ENCODE measurements at places on chromosomes 2 and 18.

DNA sequence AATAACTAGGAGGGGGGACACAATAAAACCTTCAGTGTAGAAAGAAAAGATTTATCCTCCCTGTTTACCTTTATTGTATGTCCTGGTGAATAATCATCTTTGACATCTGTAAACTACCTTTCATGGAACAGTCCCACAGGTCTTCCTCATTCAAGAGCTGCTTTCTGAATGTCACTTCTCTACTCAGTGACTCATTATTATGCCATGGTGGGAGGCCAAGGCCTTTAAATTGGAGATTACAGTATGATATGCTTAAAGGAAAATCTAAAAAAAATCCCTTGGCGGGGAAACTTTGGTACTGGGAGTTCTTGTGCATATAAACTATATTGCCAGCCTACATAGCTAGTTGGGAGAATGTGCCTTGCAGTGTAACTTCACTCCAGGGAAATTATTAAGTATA lies 713.0 kb downstream of the TDRD15 start:
- DNase-seq = no peak

DNA sequence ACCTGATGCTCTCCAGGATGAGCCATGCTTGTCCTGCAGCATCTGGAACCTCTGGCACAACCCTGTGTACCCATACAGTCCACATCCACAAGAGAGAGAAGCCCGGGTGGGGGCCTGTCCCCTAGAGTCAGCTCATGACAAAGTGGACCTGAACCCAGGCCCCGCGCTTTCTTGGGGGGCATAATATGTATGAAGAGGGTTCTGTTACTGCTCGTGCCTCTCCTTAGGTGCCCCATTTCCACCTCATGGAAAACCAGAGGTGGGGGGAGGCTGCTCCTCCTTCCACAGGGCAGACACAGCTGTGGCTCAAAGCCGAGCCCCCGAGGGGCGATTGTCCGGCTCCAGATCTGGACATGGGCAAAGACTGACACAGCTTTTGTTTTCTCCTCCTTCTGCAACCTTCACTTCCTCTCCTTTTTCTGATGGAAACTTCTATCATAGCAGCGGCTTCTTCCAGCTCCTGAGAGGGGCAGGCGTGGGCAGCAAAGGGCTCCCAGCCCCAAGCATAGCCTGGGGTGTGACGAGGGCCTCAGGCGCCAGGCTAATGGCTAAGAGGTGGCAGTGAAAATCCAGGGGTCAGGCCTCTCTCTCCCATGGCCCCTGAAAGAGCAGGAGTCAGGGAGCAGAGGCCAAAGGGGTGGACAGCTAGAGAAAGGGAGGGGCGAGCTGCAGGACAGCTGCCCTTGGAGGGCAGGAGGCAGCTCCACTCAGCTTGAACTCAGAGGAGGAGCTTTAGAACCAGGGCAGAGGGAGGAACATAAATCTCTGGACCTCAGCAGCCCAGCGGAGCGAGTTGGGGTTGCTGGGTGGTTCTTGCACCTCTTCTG lies 155.5 kb downstream of the ZFP36L2 start:
- peak; percentile 50 for DNase-seq

DNA sequence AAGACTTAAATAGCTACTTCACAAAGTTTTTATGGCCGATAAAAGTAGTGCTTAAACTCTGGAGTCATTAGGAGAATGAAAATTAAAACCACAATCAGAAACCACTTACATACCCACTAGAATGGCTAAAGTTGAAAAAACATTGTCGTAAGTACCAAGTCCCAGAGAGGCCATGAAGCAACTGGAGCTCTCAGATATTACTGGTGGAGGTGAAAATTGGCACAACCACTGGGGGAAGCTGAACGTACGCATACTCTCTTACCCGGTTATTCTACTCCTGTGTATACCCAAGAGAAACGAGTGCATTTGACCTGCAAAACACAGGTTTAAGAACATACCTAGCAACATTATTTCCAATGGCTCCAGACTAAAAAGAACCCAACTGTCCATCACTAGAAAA lies 76.5 kb upstream of the TMEM247 start:
- DNase-seq = no peak

GRCh38 chr2:207258263-207258991 lies 92.7 kb upstream of the KLF7 start:
- DNase-seq = no peak

GRCh38 chr2:67476809-67477790 lies 80.0 kb downstream of the ETAA1 start:
- peak; percentile 22 for DNase-seq

DNA sequence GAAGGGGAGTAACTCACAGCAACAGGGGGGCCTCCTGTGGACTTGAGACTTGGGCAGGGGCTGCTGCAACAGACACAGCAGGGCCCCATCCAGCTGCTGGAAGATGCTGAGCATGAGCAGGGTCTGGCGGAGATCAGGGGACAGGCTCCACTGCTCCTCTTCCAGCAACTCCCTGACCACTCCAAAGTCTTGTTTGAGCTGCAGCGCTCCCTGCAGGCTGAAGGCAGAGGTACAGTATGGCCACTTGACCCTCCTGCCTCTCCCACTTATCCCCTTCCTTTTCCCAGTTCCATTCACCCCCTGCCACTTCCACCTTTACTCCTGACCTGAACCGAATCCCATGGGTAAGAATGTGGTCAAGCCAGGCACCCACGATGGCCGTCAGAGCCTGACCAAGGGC lies 2.4 kb upstream of the MRPL53 start:
- peak; percentile 33 for DNase-seq

DNA sequence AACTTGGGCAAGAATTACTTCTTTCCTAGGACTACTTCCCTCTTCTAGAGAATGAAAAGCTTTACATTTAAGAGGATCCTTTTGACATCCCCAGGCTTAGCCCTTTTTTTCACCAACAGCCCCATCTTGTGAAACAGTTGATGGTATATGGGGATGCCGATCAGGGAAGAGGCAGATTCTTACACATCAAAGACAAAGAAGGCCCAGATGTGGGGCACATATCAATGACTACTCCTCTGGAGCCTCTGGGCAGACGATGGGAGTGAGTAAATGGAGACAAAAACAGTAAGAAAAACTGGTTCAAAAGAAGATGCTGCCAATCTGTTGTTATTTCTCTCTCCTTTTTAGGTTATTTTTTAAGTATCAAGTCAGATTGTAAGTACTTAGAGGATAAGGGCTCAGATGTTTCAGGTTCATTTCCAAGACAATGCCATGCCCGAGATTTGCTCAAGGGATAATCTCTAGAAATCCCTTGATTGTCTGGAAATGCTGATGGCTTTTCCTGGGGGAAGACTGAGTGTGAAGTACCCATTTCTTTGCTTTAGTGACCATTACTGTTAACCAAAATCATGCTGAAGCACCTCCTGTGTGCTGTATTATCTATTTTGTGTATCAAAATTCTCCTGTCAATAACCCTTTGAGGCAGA lies 117.5 kb downstream of the EPHA4 start:
- no peak for DNase-seq

DNA sequence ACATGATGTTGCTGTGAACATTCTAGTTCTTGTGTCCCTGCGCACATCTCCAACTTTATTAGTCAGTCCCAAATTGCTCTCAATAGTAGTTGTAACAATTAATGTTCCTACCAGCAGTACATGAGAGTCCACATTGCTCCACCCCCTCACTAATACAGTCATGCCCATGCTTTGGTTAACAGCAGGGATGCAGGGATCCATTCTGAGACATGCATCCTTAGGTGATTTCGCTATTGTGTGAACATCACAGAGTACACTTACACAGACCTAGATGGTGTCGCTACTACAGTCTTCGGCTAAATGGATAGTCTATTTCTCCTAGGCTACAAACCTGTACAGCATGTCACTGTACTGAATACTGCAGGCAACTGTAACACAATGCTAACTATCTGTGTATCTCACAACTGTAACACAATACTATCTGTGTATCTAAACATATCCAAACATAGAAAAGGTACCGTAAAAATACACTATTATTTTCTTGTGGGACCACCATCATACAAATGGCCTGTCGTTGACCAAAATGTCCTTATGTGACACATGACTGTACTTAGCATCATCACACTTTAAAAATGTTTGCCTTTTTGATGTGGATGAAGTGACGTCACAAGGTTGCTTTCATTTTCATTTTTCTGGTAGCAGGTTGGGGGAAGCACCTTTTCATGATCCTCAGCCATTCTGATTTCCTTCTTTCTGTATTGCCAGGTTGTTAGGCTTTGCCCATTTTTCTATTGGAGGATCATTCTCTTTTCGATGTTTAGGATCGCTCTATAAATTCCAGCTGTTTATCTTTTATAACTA lies 82.9 kb upstream of the RNF152 start:
- DNase-seq = no peak

GRCh38 chr18:58793361-58793760 lies 71.3 kb upstream of the ZNF532 start:
- no peak for DNase-seq

GRCh38 chr2:99285526-99285925 lies 15.5 kb downstream of the LYG1 start:
- no peak for DNase-seq

DNA sequence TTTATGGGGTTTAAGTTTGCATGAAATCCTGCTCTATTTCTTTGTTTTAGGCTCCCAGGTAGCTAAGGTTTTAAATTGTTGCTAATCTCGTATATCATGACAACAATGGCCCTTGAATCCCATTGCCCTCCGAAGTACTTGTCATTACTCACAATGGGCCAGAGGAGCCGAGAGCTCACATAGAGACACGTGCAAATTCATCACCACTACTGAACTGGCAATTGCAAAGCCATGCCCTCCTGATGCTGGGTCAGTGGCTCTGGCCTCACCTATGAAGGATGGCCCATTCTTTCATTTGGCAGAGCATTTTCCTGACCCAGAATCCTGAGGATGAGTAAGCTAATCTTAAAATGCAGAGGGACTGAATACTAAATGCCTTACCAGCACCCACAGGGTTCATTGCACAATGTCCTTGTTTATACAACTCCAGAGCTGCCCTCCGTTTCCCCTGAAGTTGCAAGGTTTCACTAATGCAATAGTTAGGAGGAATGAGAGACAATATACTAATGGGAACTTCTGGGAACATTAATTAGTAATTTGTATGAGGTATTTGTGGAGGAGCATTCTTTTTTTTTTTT lies 71.6 kb upstream of the GAREM1 start:
- DNase-seq = no peak

DNA sequence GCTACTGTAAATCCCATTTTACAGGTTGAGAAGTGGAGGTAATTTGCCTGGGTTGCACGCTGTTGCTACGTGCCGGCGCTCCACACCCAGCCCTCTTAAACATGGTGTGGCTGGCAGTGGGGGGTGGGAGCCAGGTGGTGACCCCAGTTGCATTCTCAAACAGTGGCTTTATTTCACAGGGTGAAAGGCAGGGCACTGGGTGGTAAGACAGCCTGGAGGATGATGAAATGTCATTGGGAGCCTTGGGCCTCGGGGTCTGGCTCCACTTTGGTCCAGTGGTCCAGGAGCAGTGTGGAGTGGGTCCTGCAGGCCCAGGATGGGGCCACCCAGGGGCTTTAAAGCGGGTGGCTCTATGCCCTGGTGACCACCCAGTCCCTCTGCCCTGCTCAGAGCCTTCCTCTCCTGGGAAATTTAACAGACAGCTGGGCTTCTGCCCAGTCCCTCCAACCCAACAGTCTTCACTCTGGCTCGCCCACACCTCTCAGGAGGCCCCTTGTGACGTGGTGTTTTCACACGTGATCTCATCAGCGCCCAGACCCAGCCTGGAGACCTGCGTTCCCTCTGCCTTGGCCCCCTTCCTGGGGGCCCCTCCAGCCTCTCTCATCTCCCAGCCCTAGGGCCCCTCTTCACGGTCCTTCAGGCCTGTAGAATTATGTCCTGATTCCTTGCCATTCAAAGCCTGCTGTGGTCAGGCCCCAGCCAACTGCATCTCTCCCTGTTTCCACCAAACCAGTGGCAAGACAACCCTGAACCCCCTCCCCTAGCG lies 92.5 kb downstream of the INHBB start:
- no peak for DNase-seq

- DNase-seq = no peak
Observed at GRCh38 chr2:83689402-83689801, 769.7 kb downstream of the SUCLG1 start.

- DNase-seq = no peak
Observed at GRCh38 chr2:191714925-191715324, 37.0 kb downstream of the NABP1 start.

DNA sequence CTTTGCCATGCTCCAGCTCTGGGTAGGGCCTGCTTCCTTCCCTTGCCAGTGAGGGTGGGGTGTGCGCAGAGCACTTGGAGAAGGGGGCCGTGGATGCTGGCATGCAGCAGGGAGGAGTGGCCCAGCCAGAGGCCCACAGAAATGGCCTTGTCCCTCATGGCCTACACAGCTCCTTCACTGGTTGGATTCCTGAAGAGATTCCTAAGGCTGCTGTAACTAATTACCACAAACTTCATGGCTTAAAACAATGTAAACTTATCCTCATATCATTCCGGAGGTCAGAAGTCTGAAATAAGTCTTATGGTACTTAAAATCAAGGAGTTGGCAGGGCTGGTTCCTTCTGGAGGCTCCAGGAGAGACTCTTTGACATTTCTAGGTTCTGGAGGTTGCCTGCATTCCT lies 195.2 kb downstream of the GLI2 start:
- DNase-seq = no peak
